CD8-positive, alpha-beta memory T cell (primary cell): ENCODE measurements at places on chromosomes 12 and 14. TPM values are rescaled to one million over a fixed set of nuclear protein-coding genes. Genes with fewer than 3 reads are reported as not detected.
A peak's percentile ranks its signal among the peaks of the same experiment; 100 is the strongest.

DNA sequence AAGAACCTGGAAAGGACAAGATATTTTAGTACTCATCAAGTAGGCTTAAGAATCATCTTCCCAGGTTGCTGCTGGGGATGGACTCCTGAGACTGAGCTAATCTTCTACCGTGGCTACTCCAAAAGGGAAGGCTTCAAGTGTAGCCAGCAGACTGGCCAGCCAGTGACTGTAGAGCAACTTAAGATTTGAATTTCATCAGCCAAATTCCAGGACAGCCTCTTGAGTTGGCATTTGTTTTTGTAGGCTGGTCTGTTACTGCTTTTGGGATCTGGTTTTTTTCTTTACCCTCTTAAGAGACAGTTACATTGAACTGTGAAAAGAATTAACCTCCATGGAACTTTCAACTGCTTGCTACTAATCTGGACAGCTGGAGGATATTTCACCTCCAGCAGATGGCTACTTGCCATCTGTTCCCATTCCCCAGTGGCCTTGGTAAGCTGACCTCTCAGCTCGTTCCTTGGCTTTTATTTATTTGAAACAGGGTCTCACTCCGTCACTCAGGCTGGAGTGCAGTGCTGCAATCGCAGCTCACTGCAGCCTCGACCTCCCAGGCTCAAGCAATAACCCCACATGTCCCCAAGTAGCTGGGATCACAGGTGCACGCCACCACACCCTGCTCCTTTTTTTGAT lies 20.7 kb downstream of the VTI1B start:
- DNase-seq, result no peak

DNA sequence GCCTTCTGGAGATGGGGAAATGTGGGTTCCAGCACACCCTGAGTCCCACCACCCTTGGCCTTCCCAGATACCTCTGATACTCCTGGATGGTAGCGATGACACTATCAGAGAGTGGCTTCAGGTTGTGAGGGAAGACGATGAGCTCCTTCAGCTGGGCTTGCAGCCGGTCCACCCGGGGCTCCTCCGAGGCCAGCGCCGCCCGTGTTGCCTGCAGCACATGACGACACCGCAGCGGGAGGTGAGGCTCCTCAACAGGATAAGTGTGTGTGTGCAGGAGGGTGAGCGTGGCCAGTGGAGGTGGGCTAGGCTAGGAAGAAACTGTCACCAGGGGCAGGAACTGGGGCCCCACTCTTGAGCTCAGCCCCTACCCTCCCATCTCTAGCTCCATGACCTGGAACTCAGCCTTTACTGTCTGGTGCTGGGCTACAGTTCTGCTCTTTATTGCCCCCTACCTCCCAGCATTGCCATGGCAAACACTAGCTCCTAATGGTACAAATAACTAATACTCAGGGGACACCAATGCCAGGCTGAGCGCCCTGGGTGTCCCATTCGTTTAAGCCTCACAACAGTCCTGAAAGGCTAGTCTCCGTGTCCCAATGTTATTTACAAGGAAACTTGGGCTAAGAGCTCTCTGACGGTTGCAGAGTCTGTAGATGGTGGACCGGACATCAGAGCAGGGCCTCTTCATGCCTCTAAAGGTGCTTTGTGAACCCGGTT lies 64.1 kb downstream of the SYNE3 start:
- no peak for DNase-seq

GRCh38 chr12:95548056-95548538 lies 3.2 kb downstream of the USP44 start:
- no peak for DNase-seq

- DNase-seq, result no peak
These were observed 15.7 kb downstream of the CREBL2 start for GRCh38 chr12:12627308-12627827.

DNA sequence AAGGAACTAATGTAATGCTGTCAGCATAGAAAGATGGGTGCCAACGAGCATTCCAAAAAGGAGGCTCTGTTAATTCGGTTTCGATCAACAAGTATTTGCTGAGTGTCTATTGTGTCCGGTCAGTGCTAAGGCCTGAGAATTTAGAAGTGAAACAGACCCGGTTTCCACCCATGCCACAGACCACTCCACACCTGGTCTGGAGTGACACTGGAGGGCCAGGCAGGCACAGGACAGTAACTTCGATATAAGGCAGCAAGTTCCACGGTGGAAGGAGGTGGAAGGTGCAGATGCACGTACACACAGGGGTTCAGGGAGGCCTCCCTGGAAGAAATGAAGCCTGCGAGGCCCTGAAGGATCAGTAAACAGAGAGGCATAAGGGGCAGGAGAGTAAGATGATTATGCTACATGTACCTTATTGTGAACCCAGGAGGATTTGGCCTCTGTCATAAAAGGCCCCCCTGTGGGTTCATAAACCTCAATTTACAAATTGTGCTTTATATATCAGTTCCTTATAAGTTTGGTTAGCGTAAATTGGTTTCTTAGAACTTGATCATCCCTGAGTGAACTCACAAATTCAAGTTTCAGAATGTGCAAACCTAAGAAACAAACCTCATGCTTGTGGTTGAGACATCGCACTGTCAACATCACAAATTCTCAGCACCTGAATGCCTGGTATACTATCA lies 25.9 kb downstream of the SSH1 start:
- no peak for DNase-seq

- no peak for DNase-seq
These were observed 5.3 kb downstream of the KRT81 start for GRCh38 chr12:52285851-52286530.

DNA sequence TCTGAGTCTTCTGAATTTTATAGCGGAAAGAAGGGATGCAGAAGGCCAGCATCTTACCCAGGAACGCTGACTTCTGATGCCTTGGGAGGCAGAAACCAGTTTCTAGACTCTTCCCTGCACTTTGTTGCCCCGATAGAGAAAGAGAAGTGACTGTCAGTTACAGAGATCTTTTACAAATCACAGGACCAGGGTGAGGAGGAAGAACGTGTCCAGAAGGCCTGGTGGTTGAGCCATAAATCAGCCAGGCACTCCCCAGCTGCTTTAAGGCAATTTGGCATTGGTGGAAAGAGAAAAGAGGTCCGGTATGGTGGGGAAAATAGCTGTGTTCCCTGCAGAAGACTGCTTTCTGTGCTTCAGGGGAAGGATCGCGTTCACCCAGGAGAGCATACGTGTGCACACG lies 88.7 kb upstream of the KCNA1 start:
- no peak for DNase-seq

- DNase-seq, result no peak
These were observed 23.1 kb downstream of the AEBP2 start for GRCh38 chr12:19462406-19462805.

DNA sequence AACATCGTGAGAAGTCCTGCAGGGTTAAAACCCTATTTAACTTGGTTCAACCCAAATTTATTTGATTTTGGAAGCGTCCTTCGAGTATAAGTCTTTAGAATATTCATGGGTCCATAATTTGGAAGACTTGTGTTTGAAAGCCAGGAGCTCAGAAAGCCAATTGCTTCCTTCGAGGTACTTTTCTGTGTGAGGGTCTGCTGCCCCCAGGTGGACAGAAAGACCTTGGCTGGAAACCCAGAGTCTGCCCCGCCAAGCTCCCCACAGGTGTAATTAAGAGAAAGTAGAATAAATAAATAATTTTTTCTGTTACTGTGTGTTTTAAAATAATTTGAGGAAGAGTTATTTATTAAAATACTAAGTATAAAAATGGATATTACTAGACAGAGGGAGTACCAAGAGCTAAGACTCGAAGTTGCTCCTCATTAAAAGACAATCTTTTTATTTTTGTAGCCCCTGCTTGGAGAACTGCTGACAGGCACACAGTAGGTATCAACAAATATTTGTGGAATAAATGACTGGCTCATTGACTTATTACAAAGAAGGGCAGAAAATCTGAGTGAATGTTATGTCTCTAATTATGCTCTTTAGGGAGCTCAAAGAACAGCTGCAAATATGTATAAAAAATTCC lies 105.8 kb downstream of the PAH start:
- DNase-seq, result no peak

DNA sequence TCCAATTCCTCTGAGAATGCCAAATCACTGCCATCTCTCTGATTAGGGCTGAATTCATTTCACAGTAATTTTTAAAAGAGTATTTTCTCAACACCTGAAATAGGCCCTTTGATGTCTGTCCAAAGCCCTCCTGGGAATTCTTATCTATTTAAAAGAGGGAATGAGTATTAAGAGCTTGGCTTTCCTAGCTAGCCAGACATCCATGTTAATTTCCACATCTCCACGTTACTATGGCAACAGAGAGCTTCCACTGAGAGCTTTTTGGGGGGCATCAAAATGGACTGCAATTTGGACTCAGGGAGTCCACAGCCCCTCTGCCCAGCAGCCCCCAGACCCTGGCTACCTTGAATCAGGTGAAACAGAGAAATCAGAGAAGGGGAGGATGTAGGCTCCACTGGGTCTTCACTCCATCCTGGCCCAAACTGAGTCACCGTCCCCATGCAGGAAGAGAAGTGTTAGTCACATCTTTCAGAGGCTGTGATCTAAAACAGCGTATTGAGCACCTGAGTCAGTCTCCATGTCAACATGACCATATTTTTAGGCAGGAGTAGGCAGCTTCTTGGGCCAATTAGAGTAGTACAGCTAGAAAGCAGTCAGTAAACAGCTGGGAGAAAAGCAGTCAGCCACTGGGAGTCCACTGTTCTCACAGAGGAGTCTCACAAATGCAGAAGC lies 7.0 kb upstream of the FICD start:
- no peak for DNase-seq

GRCh38 chr12:105229371-105229770 lies 6.6 kb downstream of the APPL2 start:
- DNase-seq, result no peak

- no peak for DNase-seq
These were observed 90.5 kb downstream of the SLC2A13 start for GRCh38 chr12:40015345-40015744.

DNA sequence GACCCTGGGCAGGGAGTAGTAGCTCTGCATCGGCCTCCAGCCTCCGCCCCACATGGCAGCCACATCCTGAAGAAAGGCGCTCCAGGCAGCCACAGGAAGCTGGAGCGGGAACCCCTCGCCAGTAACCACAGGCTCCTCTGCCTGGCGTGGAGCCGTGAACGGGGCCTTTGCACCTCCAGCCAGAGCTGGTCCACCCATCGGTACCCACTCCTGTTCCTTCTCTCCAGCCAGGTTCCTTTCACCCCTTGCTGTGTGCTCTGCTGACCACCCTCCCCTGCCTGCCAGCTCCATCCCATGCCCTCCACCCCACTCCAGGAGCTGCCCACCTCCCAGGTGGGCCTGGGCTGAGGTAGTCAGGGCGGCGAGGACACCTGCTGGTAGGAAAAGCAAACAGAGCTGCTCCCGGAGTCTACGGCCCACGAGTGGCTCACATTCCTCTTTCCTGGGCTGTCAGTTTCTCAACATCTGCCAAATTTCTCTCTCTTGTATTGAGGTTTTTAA lies 2.7 kb downstream of the TGFB3 start:
- DNase-seq, result no peak

DNA sequence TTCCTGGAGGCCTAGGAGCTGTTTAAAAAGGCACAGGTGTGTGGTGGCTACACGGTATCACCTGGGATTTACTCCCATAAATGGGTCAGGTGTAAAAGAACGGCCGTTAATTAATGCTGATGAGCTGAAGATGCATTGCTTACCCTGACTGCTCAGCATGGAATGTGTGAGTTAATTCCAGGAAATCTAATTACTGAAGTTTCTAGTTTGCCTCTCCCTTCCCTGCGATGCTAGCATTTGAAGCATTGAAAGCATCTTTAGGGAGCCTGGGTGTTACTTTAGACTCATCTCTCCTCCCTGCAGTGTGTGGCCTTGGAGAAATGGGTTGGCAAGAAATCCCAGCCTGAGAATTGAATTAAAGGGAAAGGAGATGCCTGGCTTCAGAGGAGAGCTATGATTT lies 415.9 kb downstream of the FUT8 start:
- DNase-seq, result no peak

- no peak for DNase-seq
These were observed 377.4 kb downstream of the GRIN2B start for GRCh38 chr12:13603953-13604352.

DNA sequence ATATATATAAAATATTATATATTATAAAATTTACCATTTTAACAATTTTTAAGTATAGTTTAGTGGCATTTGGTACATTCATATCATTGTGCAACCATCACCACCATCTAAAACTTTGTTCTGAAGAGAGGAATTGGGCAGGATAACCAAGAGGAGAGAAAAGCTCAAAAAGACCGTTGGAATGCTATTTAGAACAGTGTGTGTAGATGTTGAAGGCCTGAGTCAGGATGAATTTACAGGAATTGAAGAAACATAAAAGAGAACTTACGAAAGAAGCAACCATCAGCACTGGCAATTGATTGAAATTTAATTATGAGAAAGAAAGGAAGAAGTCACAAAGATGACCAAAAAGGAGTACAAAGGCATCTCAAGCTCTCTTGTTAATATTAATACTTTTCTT lies 196.9 kb upstream of the PWP1 start:
- DNase-seq, result no peak

GRCh38 chr14:89424241-89424640 lies 7.2 kb upstream of the FOXN3 start:
- no peak for DNase-seq

DNA sequence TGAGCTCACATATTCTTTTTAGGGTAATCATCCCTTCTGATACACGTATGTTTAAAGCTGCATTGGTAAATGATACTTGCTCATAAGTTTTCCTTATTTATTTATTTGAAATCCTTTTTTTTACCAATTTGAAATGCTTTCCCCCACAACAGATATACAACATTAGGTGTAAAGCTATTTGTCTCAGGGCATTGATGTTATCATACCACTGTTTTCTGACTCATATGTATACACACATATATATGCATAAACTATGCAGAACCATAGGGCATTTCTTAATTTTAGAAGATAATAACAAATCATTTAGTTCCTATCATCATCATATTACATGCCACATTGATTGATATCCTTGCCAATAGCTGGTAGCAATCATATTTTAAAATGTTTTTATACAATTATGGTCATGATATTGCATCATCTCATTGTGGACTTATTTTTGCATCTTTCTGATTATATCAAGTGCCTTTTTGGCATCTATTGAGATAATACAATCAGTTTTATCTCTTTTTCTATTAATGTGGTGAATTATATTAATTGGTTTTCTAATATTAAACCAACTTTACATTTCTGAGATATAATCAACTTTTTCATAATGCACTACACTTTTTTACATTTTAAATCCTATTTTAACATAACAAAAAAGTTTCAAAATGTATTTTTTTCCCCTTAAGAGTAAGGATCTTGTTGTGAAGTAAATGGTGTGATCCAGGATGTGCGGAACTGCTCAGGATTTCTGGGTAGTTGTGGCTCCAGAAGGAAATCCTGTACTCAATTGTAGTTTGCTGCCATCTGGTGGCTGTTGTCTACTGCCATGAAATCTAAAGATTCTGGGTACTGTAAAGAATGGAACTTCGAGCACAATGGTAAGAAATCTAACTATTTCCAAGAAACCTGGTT lies 16.7 kb downstream of the OR9K2 start:
- peak; percentile 18 for DNase-seq

- DNase-seq, result no peak
These were observed 147.9 kb upstream of the MYL2 start for GRCh38 chr12:111068290-111068689.

- no peak for DNase-seq
These were observed 70.7 kb downstream of the RASSF8 start for GRCh38 chr12:26028953-26029735.

- no peak for DNase-seq
These were observed 49.7 kb downstream of the C14orf132 start for GRCh38 chr14:96088911-96089310.

The ANKS1B gene
- not detected for polyA plus RNA-seq

The KLHL33 gene
- 0.12 TPM for polyA plus RNA-seq

The RPGRIP1 gene
- not detected for polyA plus RNA-seq

The KRT3 gene
- polyA plus RNA-seq, result not detected

The RFX4 gene
- polyA plus RNA-seq, result not detected

The RITA1 gene
- 27.4 TPM for polyA plus RNA-seq

The MYF5 gene
- polyA plus RNA-seq, result not detected

The ALDH6A1 gene
- 26.0 TPM for polyA plus RNA-seq

The GPD1 gene
- not detected for polyA plus RNA-seq

The ACSS3 gene
- not detected for polyA plus RNA-seq
